Chondrocyte (in vitro differentiated cells): ENCODE measurements at places on chromosomes 11 and 22. TPM values are rescaled to one million over a fixed set of nuclear protein-coding genes. Genes with fewer than 3 reads are reported as not detected.

- H3K27me3 ChIP-seq, result peaks cover 38% of the 10 kb centered on the region
- H3K27ac ChIP-seq, result no peak overlapping the region
- H3K36me3 ChIP-seq, result no peaks in the 10 kb centered on the region
- DNase-seq, result no peak
- H3K4me1 ChIP-seq, result no peaks in the 10 kb centered on the region
Measured at GRCh38 chr11:8318536-8318935, 54.9 kb upstream of the LMO1 start.

- no peak overlapping the region for H3K27ac ChIP-seq
- H3K27me3 ChIP-seq, result no peaks in the 10 kb centered on the region
- no peak overlapping the region for H3K4me3 ChIP-seq
- H3K4me1 ChIP-seq, result no peaks in the 10 kb centered on the region
Measured at GRCh38 chr22:24379536-24379935, 47.9 kb upstream of the ADORA2A start.

The GRAMD1B gene
- total RNA-seq, result 0.99 to 2.2 TPM (median 1.6 TPM) in 3 replicates

GRCh38 chr22:35985371-35985770 is 43.3 kb downstream of the RBFOX2 start:
- H3K4me3 ChIP-seq, result no peak overlapping the region
- no peaks in the 10 kb centered on the region for H3K27me3 ChIP-seq
- DNase-seq, result no peak
- no peaks in the 10 kb centered on the region for H3K36me3 ChIP-seq
- H3K4me1 ChIP-seq, result peaks cover 57% of the 10 kb centered on the region
- no peak overlapping the region for H3K27ac ChIP-seq

DNA sequence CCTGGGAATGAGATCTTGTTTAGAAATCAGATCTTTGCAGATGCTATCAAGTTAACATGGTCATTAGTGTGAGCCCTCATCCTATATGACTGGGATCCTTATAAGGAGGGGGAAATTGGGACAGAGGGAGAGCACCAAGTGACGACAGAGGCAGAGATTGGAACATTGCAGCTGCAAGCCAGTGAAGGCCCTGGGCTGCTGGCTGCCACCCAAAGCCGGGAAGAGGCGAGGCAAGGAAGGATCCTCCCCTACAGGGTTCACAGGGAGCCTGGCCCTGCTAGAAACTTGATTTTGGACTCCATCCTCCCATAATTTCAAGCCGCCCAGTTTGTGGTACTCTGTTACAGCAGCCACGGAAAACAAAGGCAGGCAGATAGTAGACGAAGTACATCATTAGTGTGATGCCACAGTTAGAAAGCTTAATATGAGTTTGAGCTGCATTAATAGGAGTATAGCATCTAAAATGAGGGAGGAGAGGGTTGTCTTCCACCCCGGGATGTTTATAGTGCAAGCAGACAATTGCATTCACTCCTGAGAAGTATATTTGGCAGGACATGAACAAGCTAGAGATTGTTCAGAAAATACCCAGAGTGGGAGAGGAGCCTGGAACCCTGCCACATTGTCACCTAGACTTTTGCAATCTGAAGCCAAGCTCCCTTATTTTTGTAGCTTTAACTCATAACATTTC is 56.8 kb upstream of the CLMP start:
- no peak overlapping the region for H3K4me3 ChIP-seq
- no peak for DNase-seq
- no peak overlapping the region for H3K27ac ChIP-seq
- peaks cover 9% of the 10 kb centered on the region for H3K27me3 ChIP-seq

The C11orf91 gene
- 0.50 TPM in 1 of 3 replicates, not detected in the others for total RNA-seq

The GRIA4 gene
- not detected in 3 replicates for total RNA-seq

- H3K27me3 ChIP-seq, result no peaks in the 10 kb centered on the region
- H3K36me3 ChIP-seq, result no peaks in the 10 kb centered on the region
- H3K4me3 ChIP-seq, result no peak overlapping the region
- peaks cover 37% of the 10 kb centered on the region for H3K4me1 ChIP-seq
- peak overlapping the region; percentile 82 for H3K27ac ChIP-seq
Measured at GRCh38 chr11:23990346-23991164, 506.3 kb upstream of the LUZP2 start.

The VSIG10L2 gene
- not detected in 3 replicates for total RNA-seq

- H3K27ac ChIP-seq, result no peak overlapping the region
- no peaks in the 10 kb centered on the region for H3K27me3 ChIP-seq
- no peak for DNase-seq
- H3K36me3 ChIP-seq, result peaks cover 4% of the 10 kb centered on the region
- peaks cover 64% of the 10 kb centered on the region for H3K4me1 ChIP-seq
- H3K4me3 ChIP-seq, result no peak overlapping the region
Measured at GRCh38 chr11:106395716-106396349, 318.4 kb downstream of the AASDHPPT start.

- no peak for DNase-seq
- no peak overlapping the region for H3K4me3 ChIP-seq
- no peak overlapping the region for H3K27ac ChIP-seq
- H3K27me3 ChIP-seq, result peaks cover 18% of the 10 kb centered on the region
- no peaks in the 10 kb centered on the region for H3K36me3 ChIP-seq
Measured at GRCh38 chr11:115698243-115698642, 194.0 kb upstream of the CADM1 start.

- H3K4me3 ChIP-seq, result no peak overlapping the region
- no peak for DNase-seq
- peaks cover 2% of the 10 kb centered on the region for H3K27me3 ChIP-seq
- peak overlapping the region; percentile 43 for H3K27ac ChIP-seq
- H3K4me1 ChIP-seq, result peaks cover 24% of the 10 kb centered on the region
Measured at GRCh38 chr22:34914846-34915245, 151.1 kb upstream of the ISX start.

The SLC7A4 gene
- total RNA-seq, result 0.22 to 0.28 TPM in 2 of 3 replicates, not detected in the other

DNA sequence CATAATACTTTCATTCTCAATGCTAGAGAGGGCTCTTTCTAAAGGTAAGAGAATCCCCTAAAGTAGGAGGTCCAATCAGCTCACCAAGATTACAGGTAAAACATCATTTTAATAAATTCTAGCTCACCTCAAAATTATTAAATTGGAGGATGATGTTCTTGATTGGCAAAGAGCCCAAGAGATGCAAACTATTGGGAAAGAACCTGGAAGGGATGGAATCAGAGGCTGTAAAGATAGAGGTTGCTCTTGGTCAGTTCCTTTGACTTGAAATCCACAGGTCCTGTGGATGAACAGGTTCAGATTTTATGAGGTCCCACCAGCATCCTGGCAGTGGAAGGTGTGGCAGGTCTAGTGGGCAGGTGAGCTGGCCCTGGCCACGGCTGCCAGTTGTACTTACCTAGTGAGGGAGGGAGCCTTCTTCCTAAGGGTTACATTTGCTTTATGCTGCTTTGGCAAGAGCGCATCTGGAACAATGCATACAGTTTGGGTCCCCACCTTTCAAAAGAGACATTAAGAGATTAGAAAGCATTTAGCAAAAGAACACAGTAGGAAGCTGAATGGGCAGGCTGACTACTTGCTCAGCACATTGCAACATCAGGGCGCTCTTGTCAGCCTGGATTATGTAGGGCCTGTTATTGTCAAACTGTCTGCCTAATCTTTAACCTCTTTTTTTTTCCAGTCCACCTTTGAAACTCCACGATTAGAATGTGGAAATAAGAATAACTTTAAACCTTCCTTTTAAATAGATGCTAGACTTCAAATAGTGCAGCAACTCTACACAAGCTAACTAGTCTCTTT is 97.0 kb downstream of the RDX start:
- H3K27ac ChIP-seq, result no peak overlapping the region
- H3K4me3 ChIP-seq, result no peak overlapping the region
- H3K27me3 ChIP-seq, result no peaks in the 10 kb centered on the region
- no peaks in the 10 kb centered on the region for H3K36me3 ChIP-seq
- peaks cover 28% of the 10 kb centered on the region for H3K4me1 ChIP-seq

- no peak for DNase-seq
- H3K36me3 ChIP-seq, result peaks cover 11% of the 10 kb centered on the region
- H3K4me1 ChIP-seq, result peaks cover 21% of the 10 kb centered on the region
- H3K27me3 ChIP-seq, result no peaks in the 10 kb centered on the region
- no peak overlapping the region for H3K4me3 ChIP-seq
- peak overlapping the region; percentile 41 for H3K27ac ChIP-seq
Measured at GRCh38 chr11:73869332-73869949, 7.2 kb downstream of the COA4 start.

DNA sequence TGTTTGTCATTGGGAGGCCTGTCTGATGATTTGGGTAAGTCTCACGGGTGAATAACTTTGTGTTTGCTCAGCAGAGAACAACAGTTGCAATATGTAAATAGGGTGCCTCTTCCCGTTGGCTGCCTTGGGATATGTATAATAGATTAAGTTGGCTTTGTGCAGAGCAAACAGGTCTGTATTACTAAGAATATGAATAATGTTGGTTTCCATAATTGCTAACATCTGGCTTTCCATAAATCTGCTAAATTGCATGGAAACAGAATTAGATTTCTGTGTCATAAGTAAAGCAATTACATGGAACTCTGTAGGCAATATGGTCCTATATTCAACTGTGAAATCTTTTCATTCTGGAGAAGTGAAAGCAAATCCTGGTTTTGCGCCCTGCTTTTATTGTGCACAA is 636.0 kb upstream of the ANO5 start:
- no peak overlapping the region for H3K27ac ChIP-seq
- no peaks in the 10 kb centered on the region for H3K36me3 ChIP-seq
- no peak overlapping the region for H3K4me3 ChIP-seq
- DNase-seq, result no peak
- H3K27me3 ChIP-seq, result no peaks in the 10 kb centered on the region

The DENND5A gene
- total RNA-seq, result 94.0 to 116 TPM (median 111 TPM) in 3 replicates

GRCh38 chr11:104036588-104036987 is at the start of gene DDI1:
TSS of gene DDI1 (plus strand) at chr11:104036640. CDS start at chr11:104036823, 183 bp downstream.
- peaks cover 2% of the 10 kb centered on the region for H3K36me3 ChIP-seq
- DNase-seq, result peak; percentile 90
- peaks cover 3% of the 10 kb centered on the region for H3K27me3 ChIP-seq
- peaks cover 12% of the 10 kb centered on the region for H3K4me1 ChIP-seq
- H3K4me3 ChIP-seq, result no peak within 1 kb of the TSS
- no peak within 1 kb of the TSS for H3K27ac ChIP-seq

The CHADL gene
- 0.36 to 1.3 TPM (median 0.39 TPM) in 3 replicates for total RNA-seq

- peaks cover 8% of the 10 kb centered on the region for H3K4me1 ChIP-seq
- no peak overlapping the region for H3K4me3 ChIP-seq
- H3K27ac ChIP-seq, result no peak overlapping the region
- H3K27me3 ChIP-seq, result no peaks in the 10 kb centered on the region
Measured at GRCh38 chr22:42065438-42066125, 5.0 kb downstream of the NAGA start.

DNA sequence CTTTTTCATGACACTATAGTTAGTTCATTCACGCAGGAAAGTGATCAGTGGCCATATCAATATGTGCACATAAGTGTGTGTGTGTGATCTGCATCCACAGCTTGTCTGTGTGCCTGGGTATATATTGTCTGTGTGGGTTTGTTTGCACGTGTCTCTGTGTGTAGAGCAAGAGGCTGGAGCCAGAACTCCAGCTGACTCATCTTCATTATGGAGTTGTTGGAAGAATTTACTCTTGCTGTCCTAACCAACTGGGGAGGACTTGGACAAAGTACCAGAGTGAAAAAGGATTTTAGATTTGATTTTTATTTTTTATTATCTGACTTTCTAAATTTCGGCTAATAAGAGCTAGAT is 63.9 kb downstream of the TP53I11 start:
- H3K4me3 ChIP-seq, result no peak overlapping the region
- peaks cover 16% of the 10 kb centered on the region for H3K27me3 ChIP-seq
- H3K36me3 ChIP-seq, result no peaks in the 10 kb centered on the region

The TEX12 gene
- total RNA-seq, result 0.75 TPM in 1 of 3 replicates, not detected in the others

DNA sequence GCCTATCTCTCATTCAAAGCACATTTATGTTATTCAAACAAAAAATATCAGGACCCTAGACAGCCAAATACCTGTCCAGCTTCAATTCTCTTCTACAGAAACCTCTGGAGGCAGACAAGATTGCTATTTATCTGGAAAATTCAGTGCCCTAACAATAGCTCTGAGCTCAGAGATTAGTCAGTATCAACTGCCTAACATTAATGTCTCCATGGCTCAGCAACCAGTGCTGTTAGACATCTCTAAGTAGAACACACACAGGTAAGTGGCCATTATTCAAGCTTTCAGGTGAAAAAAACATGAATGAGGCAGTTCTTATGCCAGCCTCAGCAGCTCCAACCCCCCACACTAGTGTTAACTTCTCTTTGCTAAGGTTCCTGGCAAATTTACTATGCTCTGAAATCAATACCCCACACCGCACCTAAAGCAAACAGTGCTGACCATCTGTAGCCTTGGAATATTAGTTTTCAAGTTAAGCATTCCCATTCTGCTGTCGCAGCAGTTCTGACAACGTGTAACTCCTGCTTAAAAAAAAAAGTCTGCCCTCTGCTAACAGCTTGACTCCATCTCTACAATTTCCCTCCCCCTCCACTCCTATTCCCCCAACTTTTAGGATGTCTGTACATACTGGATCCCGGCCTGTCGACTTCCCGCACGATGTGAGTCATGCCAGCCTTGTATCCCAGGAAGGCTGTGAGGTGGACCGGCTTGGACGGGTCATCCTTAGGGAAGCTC is 1.5 kb downstream of the RPL3 start:
- H3K4me3 ChIP-seq, result peak overlapping the region; percentile 98
- peaks cover 48% of the 10 kb centered on the region for H3K36me3 ChIP-seq
- H3K27ac ChIP-seq, result peak overlapping the region; percentile 100
- H3K4me1 ChIP-seq, result peaks cover 57% of the 10 kb centered on the region

The CD44 gene
- 176 to 179 TPM (median 177 TPM) in 3 replicates for total RNA-seq

The KIRREL3 gene
- total RNA-seq, result 1.2 to 1.6 TPM (median 1.5 TPM) in 3 replicates

DNA sequence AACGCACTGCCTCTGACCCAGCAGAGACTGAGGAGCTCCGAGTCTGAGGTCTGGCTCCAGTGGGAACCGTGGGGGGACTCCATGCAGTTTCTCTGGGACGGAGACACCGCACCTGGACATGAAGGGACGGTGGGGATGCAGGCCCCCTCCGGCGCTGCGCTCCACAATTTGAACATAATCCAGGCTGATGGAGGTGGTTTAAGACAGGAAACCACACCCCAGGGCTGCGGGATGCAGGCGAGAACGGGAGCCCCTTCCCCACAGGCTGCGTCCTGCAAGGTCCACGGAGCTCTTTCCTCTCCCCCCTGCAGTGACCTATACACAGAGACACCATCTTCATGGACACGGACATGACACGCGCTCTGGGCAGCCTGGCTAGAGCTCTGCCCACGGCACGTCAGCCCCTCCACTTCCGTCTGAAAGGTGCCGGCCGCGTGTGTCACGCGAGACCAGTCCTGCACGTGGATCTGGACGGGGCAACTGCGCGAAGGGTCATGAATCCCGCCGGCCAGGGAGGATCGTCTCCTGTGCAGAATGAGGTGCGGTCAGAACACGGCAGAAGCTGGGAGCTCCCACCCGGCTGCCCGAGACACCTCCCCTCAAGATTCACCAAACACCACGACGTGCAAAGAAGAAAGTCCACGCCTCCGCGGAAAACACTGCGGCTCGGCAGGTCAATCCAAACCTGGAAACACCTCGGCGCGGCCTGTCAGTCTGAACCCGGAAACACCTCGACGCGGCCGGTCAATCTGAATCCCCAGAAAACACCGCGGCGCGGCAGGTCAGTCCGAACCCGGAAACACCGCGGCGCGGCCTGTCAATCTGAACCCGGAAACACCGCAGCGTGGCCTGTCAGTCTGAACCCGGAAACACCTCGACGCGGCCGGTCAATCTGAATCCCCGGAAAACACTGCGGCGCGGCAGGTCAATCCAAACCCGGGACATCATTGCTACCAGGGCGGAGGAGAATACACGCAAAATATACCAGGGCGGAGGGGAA is 212.4 kb downstream of the BRD1 start:
- peaks cover 18% of the 10 kb centered on the region for H3K27me3 ChIP-seq
- H3K27ac ChIP-seq, result no peak overlapping the region
- DNase-seq, result peak; percentile 87
- H3K36me3 ChIP-seq, result no peaks in the 10 kb centered on the region
- no peaks in the 10 kb centered on the region for H3K4me1 ChIP-seq
- no peak overlapping the region for H3K4me3 ChIP-seq

The MRGPRE gene
- not detected in 3 replicates for total RNA-seq

GRCh38 chr22:38578505-38578904 is 8.5 kb upstream of the DMC1 start:
- DNase-seq, result no peak
- no peaks in the 10 kb centered on the region for H3K27me3 ChIP-seq
- no peak overlapping the region for H3K4me3 ChIP-seq
- H3K27ac ChIP-seq, result no peak overlapping the region
- no peaks in the 10 kb centered on the region for H3K36me3 ChIP-seq
